ENCODE measurements at places on chromosomes 16 and 17.

- DNase-seq = no peak
These were observed 25.1 kb upstream of the CDH15 start for GRCh38 chr16:89146211-89147005.

- DNase-seq = no peak
These were observed 24.7 kb upstream of the PSMD7 start for GRCh38 chr16:74271872-74272271.

DNA sequence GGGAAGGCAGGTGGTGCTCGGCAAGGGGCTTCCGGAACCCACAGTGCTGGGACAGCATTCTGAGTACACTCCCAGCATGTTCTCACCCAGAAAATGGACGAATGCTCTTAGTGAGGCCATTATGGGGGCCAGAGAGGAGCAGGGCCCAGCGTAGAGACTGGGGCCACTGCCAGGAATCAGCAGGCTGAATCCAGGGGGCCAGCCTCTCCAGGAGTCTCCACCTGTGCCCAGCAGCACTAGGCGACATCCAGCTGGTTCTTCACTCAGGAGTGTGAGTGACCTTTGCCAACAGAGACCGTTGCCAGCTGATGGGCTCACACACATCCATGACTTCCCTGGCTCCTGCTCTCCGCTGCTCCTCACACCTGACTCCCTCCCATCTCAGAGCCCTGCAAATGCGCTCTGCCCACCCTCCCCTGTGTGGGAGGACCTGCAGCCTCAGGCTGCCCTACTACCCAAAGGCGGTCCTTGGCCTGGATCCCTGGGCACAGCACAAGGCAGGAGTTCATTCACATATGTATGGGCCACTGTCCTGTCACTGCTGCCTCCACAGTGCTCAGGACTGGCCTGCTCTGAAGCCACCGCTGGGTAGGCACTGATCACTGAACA is 5.1 kb downstream of the RHBDF1 start:
- no peak for DNase-seq

DNA sequence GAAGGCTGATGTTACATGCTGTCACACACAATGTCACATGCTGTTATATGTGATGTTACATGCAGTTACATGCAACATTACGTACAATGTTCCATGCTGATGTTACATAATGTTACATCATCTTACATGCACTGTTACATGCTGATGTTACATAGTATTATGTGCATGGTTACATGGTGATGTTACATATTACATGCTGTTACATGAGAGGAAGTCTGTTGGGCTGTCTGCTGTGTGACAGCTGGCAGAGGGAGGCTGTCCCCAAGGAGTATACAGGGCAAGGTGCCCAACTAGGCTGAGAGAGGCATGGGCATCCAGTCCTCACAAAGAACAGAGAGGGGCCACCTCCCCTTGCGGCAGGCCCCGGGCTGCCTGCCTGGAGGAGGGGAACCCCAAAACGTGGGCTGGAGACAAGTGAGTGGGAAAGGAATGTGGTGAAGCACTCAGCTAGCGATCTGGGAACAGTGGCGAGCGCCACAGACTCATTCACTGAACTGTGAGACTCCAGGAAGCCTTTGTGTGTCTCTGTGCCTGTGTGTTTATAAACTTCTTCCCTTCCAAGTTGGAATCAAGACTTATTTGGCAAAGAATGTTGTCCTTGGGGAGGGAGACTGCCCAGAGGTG is 30.6 kb downstream of the TMEM92 start:
- peak; percentile 33 for DNase-seq

DNA sequence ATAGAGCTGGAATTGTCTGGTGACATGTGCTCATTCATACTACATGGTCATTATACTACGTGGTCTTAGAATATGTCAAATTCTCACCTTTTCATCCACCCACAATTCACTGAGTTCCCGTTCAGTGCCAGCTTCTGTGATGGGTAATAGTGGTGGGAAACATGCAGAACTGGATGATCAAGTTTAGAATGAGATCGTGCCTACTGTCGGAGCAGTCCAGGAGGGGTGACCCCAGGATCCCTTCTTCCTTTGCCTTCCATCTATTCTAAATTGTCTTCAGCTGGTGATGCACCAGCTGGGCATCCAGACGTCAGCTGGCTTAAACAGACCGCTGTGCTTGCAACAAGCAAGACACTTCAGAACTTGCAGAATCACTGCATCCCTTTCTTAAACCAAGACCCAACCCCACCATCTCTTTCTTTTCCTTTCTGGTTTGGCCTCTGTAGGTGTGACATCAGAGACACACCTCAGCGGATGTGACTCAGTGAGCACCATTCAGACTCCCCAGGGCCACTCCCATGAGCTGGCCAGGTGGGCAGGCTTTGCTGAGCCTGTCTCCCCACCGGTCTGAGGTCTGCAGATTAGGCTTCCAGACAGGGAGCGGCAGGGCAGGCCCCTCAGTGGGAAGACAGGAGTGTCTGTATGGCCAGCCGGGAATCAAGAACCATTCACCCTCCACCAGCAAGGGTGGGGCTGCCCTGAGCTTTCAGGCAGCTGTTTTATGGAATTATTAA is 18.1 kb downstream of the C17orf100 start:
- DNase-seq = no peak

GRCh38 chr17:142102-142661 is 4.8 kb downstream of the SCGB1C2 start:
- peak; percentile 15 for DNase-seq

DNA sequence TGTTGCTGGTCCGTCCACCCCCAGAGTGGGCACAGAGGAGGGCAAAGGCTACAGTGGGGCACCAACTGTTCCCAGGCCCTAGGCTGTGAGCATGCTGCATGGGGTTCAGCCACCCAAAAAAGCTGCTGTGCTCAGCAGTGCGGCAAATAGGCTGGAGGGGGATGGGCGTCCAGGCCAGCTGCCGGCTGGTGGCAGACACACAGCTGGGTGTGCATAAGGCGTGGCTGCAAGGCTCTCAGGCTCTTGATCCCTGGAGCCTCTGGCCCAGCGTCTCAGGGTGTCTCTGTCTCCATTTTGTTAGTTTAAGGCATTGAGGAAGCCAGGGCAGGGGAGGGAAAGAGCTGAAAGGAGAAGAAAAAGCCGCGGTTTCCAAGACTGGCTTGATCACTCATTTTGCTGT is 8.8 kb downstream of the RPL19 start:
- DNase-seq = no peak

GRCh38 chr16:67514382-67514828 is 14.2 kb upstream of the RIPOR1 start:
- DNase-seq = peak; percentile 88

GRCh38 chr16:88761830-88762229 is 23.2 kb downstream of the PIEZO1 start:
- no peak for DNase-seq

DNA sequence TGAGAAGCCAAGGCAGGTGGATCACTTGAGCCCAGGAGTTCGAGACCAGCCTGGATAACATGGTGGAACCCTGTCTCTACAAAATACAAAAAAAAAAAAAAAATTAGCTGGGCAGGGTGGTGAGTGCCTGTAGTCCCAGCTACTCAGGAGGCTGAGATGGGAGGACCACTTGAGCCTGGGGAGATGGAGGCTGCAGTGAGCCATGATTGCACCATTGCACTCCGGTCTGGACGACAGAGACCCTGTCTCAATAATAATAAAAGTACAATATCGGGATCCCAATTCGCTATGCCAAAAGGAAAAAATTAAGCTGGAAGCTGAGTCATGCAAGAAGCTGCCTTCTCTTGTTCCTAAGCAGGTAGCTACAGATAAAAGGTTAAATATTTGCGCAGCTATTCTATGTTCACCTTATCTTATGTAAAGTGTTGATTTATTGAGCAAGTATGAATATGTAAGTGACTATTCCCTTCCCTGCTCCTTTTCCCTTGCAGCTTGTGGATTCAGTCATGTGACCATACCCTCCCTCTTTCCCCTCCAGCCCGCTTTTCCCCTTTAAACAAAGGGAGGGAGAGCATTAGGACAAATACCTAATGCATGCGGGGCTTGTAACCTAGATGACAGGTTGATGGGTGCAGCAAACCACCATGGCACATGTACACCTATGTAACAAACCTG is 112.0 kb downstream of the LITAF start:
- DNase-seq = no peak

DNA sequence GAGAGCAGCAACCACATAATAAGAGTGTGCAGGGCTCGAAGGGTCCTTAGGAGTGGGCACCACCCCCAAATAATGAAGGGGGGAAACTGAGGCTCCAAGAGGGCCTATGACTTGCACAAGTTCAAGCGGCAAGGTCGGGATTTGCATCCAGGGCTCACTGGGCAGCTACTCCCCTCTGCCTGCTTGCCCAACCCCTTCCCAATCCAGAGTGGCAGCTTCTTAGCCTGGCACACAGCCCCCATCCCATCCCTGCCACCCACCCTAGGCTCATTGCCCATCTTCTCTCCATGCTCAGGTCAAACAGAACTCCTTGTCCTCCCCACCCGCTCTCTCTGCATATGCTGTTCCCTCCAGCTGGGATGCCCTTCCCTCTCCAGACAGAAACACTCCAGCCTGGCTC is 2.4 kb downstream of the SPPL2C start:
- no peak for DNase-seq

- DNase-seq = no peak
These were observed 5.5 kb downstream of the USP32 start for GRCh38 chr17:60386147-60387058.

DNA sequence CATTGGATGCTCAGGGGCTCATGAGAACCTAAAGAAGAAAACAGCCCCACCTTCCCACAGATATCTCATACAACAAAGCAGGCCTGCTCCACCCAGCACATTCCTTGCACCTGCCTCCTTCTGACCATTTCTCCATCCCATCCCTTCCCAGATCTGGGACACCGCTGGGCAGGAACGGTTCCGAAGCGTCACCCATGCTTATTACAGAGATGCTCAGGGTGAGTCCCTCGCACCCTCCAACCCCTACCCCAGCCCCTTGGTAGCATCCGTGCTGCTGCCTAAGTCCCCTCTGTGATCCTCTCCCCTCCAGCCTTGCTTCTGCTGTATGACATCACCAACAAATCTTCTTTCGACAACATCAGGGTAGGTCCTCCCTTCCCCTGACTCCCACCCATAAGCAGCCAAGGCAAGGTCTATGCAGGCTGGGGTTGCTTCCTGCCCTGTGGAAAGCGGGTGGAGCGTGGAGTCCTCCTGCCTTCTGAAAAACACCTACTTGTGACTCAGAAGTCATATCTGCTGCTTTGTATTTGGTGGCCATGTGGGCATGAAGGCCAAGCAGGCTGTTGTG is 5.4 kb upstream of the NHERF1 start:
- no peak for DNase-seq

GRCh38 chr16:48608452-48608851 is 1.5 kb downstream of the N4BP1 start:
- DNase-seq = peak; percentile 26

GRCh38 chr17:73013816-73014663 is 78.4 kb downstream of the SLC39A11 start:
- DNase-seq = no peak

- no peak for DNase-seq
These were observed 16.7 kb downstream of the CCR7 start for GRCh38 chr17:40548491-40548981.

DNA sequence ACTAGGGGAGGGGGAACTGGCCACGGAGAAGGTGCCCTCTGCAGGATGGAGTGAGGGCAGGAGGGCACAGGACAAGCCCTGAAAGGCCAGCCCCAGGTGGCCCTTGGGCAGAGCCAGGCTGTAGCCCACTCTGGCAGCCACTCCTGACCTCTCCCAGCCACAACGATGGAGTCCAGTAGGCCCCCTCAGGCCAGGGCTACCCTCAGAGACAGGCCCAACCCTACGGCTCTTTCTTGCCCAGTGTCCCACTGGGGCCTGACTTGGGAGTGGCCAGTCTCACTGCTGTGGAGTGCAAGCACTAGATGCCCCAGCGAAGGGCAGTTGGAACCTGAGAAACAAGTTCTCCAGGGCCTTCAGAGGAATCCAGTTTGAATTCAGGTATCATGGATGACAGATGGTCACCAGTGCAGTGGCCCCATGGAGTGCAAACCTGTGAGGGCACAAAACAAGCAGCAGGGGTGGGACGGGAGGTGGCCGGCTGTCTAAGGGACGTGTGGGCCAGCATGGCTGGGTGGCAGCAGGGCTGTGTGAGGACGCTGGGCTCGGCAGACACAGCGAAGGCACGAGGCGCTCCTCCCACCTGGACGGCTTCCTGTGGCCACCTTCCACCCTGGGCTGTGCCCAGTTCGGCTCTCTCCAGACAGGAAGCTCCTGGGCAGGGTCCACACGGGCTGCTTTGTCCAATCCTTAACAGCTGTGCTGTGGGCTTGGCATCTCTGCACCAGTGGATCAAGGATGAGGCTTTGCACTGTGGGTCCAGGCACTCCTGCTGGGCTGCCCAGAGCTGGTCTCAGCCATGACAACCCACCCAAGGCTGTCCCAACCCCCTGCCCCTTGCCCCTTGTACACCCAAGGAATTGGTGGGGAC is 72.1 kb downstream of the AMFR start:
- DNase-seq = no peak

DNA sequence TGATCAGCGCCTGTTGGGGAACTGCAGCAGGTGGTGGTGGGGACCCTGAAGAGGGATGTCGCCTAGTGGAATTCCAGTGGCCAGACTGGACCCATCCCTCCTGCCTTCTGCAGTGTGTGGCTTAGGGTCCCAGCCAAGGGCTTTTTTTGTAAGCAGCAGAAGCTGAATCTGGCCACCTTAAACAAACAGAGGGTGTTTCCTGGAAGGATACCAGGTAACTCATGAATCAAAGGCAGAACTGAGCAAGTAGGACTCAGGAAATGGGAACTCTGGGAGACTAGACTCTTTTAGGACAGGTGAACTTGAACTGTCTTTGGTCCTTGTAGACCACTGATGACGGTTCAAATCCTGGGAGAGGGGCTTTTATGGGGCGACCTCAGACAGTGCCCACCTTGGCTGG is 124.0 kb downstream of the ABCC6 start:
- DNase-seq = no peak

GRCh38 chr17:80931421-80932265 is 60.0 kb upstream of the CHMP6 start:
- DNase-seq = no peak

DNA sequence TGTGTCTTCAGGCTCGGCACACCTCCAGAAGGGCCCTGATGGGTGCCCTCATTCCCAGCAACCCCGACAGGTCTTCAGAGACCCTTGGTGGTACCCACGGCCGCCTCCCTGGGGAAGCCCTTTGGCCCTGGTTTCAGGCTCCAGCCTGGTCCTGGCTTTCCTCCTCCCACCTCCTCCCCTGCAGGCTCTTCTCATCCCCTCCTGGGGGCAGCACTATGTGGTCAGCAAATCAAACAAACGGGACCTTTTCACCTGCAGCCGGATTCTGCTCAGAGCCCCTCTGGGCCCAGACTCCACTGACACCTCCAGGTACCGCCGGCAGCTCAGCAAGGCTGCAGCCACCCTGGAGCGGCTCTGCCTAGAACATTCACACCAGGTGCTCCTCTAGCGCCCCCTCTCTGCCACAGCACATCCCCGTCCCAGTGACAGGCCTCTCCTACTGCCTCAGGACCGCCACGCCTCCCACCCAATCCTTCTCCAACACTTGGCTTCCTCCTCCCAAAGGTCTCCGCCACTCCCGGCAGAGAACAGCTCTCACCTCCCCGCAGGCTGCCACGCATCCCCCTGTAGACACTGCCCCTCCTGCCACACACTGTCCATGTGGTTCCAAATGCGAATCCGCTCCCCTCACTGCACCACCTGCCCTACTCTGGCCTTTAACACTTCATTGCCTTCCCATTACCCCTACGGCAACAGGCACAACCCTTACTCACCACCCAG is 12.0 kb downstream of the CORO7 start:
- DNase-seq = peak; percentile 71
